ENCODE measurements at places on chromosomes 7 and 10.
A peak's percentile ranks its signal among the peaks of the same experiment; 100 is the strongest.

- DNase-seq = no peak
Measured at GRCh38 chr10:103144041-103144440, 49.0 kb downstream of the NT5C2 start.

DNA sequence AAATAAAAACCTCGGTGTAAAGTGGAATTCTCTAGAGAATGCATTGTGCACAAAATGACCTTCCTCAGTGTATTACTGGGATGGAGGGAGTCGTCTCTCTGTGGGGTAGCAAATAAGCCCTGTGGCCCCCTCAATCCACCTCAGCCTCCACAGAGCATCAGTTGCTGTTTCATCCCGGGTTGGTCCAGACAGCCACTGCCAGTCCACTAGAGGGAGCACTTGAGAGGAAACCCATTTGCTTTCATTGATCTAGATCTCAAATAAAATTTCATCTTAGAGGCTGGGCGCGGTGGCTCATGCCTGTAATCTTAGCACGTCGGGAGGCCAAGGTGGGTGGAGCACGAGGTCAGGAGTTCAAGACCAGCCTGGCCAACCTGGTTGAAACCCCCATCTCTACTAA, 1128.7 kb downstream of the CNTNAP2 start:
- peak; percentile 31 for DNase-seq

GRCh38 chr10:99674762-99675161, 15.5 kb downstream of the ENTPD7 start:
- no peak for DNase-seq

DNA sequence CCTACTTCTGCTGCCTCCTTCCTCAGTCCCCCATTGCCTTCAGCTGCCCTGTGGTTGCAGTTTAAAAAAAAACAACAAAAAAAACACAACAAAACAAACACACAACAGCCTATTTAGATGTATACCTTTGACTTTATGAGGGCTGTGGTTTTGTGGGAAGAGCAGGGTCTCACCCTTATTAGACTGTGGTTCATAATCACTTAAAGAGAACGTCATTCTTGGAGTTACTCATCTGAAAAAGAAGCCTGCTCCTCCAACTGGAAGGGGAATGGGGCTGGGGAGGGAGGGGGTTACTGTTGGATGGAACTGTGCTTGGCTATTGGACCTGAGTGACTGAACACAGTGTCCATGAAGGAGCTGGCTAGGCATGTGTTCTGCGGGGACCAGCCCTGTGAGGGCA, 48.1 kb downstream of the SDK1 start:
- no peak for DNase-seq

DNA sequence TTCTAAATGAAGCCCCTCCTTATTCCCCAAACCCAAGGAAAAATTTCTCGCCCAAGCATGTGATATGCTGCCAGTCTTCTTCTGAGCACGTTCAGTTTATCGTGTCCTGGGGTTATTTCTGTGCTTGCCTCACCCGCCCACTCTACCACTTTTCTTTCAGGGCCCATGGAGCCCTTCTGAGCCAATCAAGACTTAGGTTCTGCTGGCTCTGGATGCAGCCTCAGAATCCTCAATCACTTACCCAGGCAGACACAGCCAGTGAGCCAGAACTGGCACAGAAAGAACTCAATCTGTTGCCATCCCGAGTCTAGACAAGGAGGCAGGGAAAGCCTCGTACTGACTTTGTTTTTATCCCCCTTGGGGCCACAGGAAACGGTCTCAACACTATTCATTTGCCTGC, 34.2 kb upstream of the C10orf90 start:
- no peak for DNase-seq

DNA sequence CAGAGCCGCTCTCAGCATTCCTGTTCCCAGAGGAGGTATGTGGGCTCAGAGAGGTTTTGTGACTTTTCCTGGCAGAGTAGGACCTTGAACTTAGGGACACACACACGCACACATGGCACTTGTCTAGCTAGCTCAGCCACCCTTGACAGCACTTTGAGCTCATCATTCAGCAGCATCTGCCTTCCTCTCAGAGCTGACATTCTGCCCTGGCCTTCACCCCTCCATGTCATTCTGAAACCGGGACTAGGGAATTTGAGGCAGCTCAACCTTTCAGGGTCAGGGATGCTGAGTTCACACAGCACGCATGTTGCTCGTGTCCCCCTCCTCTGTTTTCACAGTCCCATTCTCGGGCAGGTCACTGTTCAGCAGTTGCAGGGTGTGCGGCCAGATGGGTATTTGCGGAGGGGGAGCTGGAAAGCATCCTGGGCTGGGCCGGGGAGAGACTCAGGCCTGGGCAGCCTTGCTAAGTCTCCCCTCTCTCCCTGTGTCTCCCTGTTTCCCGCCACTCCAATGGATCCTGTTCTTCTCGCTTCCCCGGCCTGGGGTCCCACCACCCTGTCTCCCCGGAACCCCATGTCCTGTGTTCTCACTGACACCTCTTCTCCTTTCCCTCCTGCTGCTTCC, 78.0 kb downstream of the COL13A1 start:
- DNase-seq = no peak

GRCh38 chr7:24702755-24703154, 54.5 kb downstream of the GSDME start:
- no peak for DNase-seq

DNA sequence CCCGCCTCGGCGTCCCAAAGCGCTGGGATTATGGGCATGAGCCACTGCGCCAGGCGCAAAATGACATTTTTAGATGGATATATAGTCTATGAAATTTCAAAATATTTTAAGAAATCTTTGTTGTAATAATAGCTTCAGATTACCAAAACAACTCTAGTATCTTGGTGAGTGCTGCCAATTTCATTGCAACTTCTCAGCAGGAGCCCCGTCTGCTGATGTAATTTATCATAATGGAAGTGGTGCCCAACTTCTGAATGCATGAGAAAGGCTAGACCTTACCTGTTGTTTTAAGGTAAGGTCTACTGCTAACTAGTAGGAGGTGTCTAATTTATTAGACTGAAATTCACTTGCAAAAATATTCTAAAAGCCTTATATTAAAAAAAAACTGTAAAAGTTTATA, 20.0 kb downstream of the PDSS1 start:
- no peak for DNase-seq

GRCh38 chr7:49885593-49886285, 112.3 kb downstream of the VWC2 start:
- no peak for DNase-seq

DNA sequence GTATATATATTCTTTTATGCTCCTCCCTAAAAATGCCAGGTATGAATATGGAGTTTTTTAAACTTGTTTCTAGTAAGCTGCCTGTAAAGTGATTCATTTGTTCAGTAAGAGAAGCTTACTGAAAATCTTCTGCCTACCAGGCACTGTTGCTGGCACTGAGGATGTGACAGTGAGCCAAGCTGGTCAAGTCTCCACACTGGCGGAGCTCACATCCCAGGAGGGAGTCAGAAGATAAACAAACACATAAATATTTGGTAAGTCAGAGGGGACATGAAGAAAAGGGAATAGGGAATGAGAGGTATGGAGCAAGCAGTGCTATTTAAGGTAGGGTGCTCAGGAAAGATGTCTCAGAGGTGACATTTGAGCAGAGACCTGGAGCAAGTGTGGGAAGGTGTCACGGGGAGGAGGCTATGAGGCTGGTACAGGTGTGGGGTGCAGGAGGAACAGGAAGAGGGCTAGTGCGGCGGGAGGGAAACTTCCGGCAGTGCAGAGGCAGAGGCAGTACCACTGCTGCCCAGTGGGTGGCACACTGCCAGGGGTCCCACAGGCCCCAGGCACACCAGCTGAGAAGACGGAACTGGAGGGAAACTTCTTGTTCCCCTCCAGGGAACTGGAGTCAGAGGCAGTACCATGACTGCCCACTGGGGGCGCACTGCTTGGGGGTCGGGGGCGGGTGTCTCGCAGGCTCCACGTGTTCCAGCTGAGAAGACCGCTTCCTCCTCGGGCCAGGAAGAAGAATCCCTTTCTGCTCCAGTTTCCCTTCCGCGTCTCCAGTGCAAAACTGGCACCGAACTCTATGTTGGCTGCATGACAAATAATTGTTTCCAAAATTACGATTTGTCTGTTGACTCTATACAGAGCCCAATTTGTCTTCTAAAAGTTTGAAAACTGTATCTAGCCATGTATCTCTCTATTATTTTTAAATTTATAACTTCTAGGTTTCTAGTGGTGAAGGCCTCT, 161.0 kb downstream of the TEX36 start:
- no peak for DNase-seq

GRCh38 chr10:123967626-123968243, 76.1 kb upstream of the CPXM2 start:
- peak; percentile 90 for DNase-seq

- DNase-seq = no peak
Measured at GRCh38 chr7:134343796-134344195, 27.1 kb upstream of the SLC35B4 start.

- DNase-seq = no peak
Measured at GRCh38 chr10:8815969-8816368, 761.5 kb downstream of the GATA3 start.

- no peak for DNase-seq
Measured at GRCh38 chr10:43065234-43065633, 11.6 kb upstream of the RET start.

- no peak for DNase-seq
Measured at GRCh38 chr7:125670926-125671572, 741.4 kb upstream of the POT1 start.

- no peak for DNase-seq
Measured at GRCh38 chr7:7772397-7772821, 54.0 kb upstream of the RPA3 start.

- DNase-seq = no peak
Measured at GRCh38 chr10:102324061-102324460, 71.4 kb upstream of the NFKB2 start.

DNA sequence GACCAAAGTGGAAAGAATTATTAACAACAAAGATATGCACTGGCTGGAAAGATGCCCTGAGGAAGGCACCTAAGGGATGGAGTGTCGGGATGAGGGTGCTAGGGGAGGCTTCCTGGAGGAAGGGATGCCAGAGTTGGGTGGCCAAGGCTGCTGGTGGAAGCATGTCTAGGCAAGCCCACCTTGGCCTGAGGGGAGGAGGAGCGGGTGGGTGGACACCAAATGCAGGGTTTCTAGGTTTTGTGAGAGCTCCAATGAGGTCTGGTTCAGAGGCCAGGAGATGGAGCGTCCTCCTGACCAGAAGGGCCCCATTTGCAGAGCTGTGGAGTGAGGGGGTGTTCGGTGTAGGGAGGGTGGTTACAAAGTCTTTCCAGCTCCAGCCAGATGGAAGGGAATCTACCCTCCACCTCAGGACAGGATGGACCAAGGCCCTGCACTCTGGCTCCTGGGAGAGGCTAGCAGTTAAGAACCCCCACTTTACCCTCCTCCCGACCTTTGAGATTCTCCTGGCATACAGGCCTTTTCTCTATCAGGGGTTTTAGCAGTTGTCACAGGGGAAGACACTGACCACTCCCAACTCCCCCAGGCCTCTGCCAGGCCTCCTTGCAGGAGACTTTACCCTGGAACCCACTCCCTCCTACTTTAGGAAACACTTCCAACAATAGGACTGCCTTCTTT, 3.0 kb upstream of the DDIT4 start:
- DNase-seq = no peak

DNA sequence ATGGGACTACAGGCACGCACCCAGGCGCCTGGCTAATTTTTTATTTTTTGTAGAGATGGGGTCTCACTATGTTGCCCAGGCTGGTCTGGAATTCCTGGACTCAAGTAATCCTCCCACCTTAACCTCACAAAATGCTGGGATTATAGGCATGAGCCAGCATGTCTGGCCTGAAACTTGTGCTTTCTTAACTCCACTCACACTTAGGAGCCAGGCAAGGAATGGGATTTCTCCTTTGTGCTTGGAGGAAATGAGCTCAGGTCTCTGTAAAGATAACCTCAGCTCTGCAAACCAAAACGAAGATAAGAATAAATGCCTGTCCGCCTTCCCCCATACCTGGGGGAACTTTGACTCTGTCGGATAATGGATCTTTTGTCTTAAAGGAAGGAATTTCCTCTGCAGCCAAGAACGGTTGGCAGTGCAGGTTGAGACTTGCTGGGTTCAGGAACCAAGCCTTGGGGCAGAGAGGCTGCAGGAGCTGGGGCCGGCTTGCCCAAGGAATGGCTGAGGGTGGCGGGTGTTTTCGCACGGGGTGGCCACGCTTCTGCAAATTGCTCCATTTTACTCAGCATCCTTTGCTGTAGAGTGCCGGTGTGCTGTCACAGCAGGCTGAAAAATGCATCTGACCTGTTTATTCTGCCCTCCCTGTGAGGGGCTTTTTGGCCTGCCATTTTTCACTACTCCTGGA, 174.2 kb downstream of the KIAA1217 start:
- peak; percentile 57 for DNase-seq

GRCh38 chr7:123275036-123275753, 75.4 kb upstream of the SLC13A1 start:
- DNase-seq = no peak

DNA sequence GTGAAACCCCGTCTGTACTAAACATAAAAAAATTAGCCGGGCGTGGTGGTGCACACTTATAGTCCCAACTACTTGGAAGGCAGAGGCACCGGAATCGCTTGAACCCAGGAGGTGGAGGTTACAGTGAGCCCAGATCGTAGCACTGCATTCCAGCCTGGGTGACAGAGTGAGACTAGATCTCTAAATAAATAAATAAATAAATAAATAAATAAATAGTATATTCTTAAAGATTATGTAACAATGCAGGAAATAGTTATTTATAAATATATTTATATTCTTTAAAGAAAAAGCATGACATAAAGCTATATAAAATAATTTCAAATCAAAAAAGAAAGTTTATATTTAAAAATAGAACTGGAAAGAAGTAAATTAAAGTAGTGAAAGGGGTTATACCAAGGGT, 76.4 kb downstream of the MBL2 start:
- no peak for DNase-seq

DNA sequence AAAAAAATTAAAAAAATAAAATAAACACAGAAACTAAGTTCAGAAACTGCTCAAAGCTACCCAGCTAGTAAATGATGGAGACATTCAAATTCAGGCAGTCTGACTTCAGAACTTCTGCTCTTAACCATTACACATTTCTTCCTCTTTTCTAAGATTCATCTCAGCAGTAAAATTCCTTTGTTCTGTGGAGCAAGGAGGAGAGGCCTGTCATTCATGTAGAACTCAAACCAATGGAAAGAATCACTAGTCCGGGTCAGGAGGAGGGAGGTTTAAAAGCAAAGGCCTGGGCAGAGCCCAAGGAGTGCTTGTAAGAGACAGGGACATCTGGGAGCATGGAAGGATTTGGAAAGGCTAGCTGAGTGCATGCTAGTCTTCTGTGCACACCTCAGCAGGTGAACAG, 37.9 kb upstream of the DNAJB12 start:
- no peak for DNase-seq

GRCh38 chr10:132385389-132385667, 11.7 kb upstream of the PWWP2B start:
- no peak for DNase-seq
